A549 treated with Hydrocortisone at 1 μM for 4 hours (cell line): ENCODE measurements at places on chromosomes 16 and 17. TPM values are rescaled to one million over a fixed set of nuclear protein-coding genes. Genes with fewer than 3 reads are reported as not detected.

The DLX4 gene
- total RNA-seq: 1.8 to 2.9 TPM (median 2.7 TPM) in 5 replicates

The GNGT2 gene
- total RNA-seq: 0.54 to 1.2 TPM (median 1.0 TPM) in 5 replicates

The IRF8 gene
- total RNA-seq: 0.33 to 0.68 TPM (median 0.53 TPM) in 5 replicates

The KLHL10 gene
- 0.05 to 0.25 TPM (median 0.10 TPM) in 3 of 5 replicates, not detected in the others for total RNA-seq

The ABCC12 gene
- total RNA-seq: 0.02 to 0.12 TPM (median 0.05 TPM) in 5 replicates

The TAC4 gene
- not detected in 5 replicates for total RNA-seq

The TEX14 gene
- 0.16 to 0.50 TPM (median 0.16 TPM) in 5 replicates for total RNA-seq

The CA5A gene
- not detected in 5 replicates for total RNA-seq

The C17orf67 gene
- total RNA-seq: 1.2 to 2.2 TPM (median 1.8 TPM) in 5 replicates

The WFDC1 gene
- total RNA-seq: not detected in 5 replicates
